ENCODE measurements at places on chromosomes 1 and 21.

- H3K4me3 ChIP-seq: no peak overlapping the region
- H3K4me1 ChIP-seq: no peaks in the 10 kb centered on the region
- no peak for ATAC-seq
Observed at GRCh38 chr21:31957631-31958030, 84.8 kb downstream of the HUNK start.

GRCh38 chr1:153025797-153026196 lies 5.2 kb upstream of the SPRR1B start:
- no peak overlapping the region for H3K27ac ChIP-seq
- H3K27me3 ChIP-seq: no peaks in the 10 kb centered on the region
- no peaks in the 10 kb centered on the region for H3K4me1 ChIP-seq
- ATAC-seq: no peak
- H3K4me3 ChIP-seq: no peak overlapping the region
- no peaks in the 10 kb centered on the region for H3K36me3 ChIP-seq

- no peaks in the 10 kb centered on the region for H3K36me3 ChIP-seq
- peaks cover 51% of the 10 kb centered on the region for H3K4me1 ChIP-seq
- H3K4me3 ChIP-seq: no peak overlapping the region
- ATAC-seq: no peak
- H3K27me3 ChIP-seq: peaks cover 51% of the 10 kb centered on the region
Observed at GRCh38 chr1:9197186-9198099, 37.1 kb upstream of the H6PD start.

- no peak overlapping the region for H3K4me3 ChIP-seq
- H3K27me3 ChIP-seq: no peaks in the 10 kb centered on the region
- H3K27ac ChIP-seq: no peak overlapping the region
- no peak for ATAC-seq
Observed at GRCh38 chr1:57131257-57131656, 165.4 kb upstream of the C8B start.

DNA sequence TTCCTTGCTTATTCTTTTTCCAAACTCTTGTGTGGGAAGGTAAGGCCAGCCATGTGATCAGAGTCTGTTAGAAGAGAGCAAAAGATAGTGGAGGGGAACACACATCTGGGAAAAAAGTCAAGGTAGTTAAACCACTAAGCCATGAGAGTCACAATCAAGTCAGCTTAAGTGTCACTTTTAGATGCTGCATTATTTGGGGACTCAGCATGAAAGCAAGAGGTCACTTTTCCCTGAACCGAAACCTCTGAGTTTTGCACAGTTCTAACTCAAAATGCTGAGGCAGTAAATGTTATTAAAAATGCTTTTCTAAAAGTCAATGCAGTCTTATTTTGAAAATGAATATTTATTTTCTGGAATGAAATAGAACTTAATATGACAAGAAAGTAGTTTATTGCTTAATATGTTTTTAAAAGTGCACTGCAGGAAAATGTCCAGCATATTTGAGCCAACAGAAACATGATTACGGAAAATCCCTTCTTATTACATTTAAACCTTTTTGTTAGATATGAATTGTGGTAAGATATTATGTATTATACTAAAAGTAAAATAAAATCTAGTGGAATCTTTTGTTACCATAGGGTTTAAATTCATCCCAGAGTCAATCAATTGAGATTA lies 69.3 kb downstream of the RBM11 start:
- no peak for ATAC-seq
- H3K36me3 ChIP-seq: no peaks in the 10 kb centered on the region
- no peaks in the 10 kb centered on the region for H3K27me3 ChIP-seq
- H3K4me1 ChIP-seq: no peaks in the 10 kb centered on the region
- no peak overlapping the region for H3K4me3 ChIP-seq

DNA sequence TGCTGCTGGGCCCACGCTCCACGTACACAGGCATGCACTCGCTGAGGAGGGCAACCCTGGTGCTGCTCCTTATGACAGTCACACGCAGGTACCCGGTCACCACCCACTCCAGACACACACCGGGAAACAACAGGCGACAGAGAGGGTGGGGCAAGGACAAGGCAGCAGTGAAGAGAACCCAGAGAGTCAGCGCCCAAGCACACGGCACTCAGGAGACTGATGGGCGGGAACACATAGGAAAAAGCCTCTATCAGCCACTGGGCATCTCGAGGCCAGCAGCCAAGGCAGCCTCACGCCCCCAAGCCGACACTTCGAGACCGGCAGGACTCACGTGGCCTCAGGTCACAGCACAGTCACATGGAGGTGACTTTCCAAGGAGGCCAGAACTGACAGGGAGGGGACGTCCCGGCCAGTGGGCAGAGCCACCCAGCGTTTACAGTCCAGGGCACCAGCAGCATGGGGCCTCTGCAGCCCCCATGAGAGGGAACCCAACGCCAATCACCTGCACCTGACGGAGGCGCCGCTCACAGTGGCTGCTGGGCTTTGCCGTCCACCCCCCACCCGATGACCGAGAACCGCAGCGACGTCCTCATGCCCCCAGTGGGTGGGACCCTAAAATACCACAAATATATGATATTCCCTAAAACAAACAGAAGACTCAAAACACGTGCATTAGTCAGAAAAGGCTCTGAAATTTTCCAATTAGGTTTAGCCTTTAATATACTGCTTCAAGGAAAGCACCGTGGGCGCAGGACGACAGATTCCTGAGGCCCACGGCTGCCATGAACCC lies 19.7 kb downstream of the PTTG1IP start:
- H3K27me3 ChIP-seq: no peaks in the 10 kb centered on the region
- no peak overlapping the region for H3K27ac ChIP-seq
- no peaks in the 10 kb centered on the region for H3K4me1 ChIP-seq
- no peak overlapping the region for H3K4me3 ChIP-seq
- no peaks in the 10 kb centered on the region for H3K36me3 ChIP-seq

- no peaks in the 10 kb centered on the region for H3K27me3 ChIP-seq
- peak overlapping the region; percentile 42 for H3K4me3 ChIP-seq
- no peaks in the 10 kb centered on the region for H3K36me3 ChIP-seq
- H3K4me1 ChIP-seq: peaks cover 74% of the 10 kb centered on the region
- peak; percentile 64 for ATAC-seq
Observed at GRCh38 chr1:201739492-201740085, 89.4 kb upstream of the IPO9 start.

GRCh38 chr1:150146849-150147542 lies 2.7 kb upstream of the PLEKHO1 start:
- H3K4me3 ChIP-seq: no peak overlapping the region
- H3K36me3 ChIP-seq: peaks cover 14% of the 10 kb centered on the region
- no peak for ATAC-seq
- H3K4me1 ChIP-seq: no peaks in the 10 kb centered on the region
- no peaks in the 10 kb centered on the region for H3K27me3 ChIP-seq
- H3K27ac ChIP-seq: peak overlapping the region; percentile 98

- no peaks in the 10 kb centered on the region for H3K27me3 ChIP-seq
- ATAC-seq: no peak
- no peak overlapping the region for H3K27ac ChIP-seq
- no peaks in the 10 kb centered on the region for H3K36me3 ChIP-seq
- no peaks in the 10 kb centered on the region for H3K4me1 ChIP-seq
Observed at GRCh38 chr1:8847990-8848389, 30.5 kb downstream of the ENO1 start.

DNA sequence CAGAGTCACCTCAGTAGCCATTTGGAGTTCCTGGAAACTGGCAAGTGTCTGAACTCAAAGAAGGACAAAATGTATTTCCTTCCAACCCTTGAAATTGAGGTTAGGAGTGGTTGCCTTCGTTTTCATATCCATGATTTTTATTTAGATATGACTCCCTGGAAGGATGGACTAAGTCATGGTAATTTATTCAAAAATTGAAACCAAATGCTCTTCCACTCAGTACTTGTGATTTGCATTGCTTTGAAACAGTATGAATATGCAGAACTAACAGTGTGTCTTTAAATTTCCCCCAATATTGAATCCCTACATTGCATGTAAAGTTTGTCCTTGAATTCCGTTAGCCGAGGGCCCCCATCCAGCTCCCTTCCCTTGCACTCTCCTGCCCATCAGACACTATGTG lies 112.1 kb upstream of the DNAH14 start:
- no peak overlapping the region for H3K27ac ChIP-seq
- no peaks in the 10 kb centered on the region for H3K27me3 ChIP-seq
- H3K4me3 ChIP-seq: no peak overlapping the region
- ATAC-seq: no peak

DNA sequence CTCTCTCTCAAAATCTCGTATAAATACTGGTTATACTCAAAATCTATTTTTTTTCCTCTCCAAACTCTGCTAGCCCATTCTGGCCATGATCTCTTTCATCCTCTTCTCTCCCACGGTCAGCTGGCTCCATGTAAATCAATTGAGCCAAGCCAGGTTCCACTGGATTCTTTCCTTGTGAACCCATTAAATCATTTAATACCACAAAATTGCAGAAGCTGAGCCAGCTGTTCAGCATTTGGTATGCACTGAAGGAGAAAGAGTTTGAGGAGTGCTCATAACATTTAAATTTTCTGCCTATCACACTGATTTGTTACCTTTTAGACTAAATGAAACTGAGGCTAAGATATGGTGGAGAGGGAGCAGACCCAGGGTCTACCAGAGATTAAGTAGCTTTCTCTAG lies 29.1 kb upstream of the TADA1 start:
- H3K36me3 ChIP-seq: no peaks in the 10 kb centered on the region
- no peak overlapping the region for H3K4me3 ChIP-seq
- no peaks in the 10 kb centered on the region for H3K27me3 ChIP-seq
- H3K27ac ChIP-seq: no peak overlapping the region
- H3K4me1 ChIP-seq: no peaks in the 10 kb centered on the region

GRCh38 chr1:234573711-234574299 lies 36.2 kb downstream of the IRF2BP2 start:
- no peaks in the 10 kb centered on the region for H3K36me3 ChIP-seq
- no peak overlapping the region for H3K27ac ChIP-seq
- H3K4me3 ChIP-seq: no peak overlapping the region
- peaks cover 3% of the 10 kb centered on the region for H3K4me1 ChIP-seq
- peak; percentile 88 for ATAC-seq
- H3K27me3 ChIP-seq: no peaks in the 10 kb centered on the region

DNA sequence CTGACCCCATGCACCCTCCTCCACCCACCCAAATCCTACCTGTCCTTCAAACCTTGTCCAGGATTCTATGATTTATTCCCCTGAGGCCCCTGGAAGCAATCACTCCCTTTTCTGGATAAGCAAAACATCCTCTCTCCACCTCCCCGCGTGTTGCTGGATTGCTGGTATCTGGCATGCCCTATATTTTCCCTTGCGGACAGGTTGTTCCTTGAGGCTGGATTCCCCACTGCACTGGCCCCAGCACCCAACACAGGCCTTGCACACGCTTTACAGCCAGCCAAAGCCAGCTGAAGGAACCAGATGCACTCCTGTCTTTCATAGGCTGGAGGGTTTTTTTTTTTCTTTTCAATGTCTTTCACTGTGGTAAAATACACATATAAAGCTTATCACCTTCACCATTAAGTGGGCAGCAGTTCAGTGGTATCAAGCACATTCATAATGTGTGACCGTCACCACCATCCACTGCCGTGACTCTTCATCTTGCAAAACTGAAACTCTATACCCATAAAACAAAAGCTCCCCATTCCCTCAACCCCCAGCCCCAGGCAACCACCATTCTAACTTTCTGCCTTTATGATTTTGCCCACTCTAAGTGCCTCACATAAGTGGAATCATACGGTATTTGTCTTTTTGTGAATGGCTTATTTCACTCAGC lies 50.9 kb downstream of the TOR1AIP2 start:
- H3K4me3 ChIP-seq: no peak overlapping the region
- ATAC-seq: no peak
- H3K27ac ChIP-seq: no peak overlapping the region
- peaks cover 7% of the 10 kb centered on the region for H3K27me3 ChIP-seq

DNA sequence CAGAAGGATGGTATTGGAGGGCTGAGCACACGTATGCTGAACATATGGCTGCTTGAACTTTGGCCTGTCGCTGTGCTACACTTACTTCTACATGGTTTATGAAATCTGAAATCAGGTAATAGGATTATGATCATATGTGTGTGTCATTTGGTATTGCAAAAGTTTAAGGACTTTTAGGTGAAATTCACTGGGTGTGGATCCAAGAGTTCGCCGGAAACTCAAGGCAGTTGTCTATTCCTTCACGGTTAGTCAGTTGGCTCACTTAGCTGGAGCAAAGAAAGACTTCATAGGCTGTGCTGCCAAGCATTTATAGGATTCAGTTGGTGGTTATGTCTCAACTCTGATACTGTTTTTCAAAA lies 927 bp downstream of the UAP1 start:
- H3K27ac ChIP-seq: peak overlapping the region; percentile 99
- no peaks in the 10 kb centered on the region for H3K27me3 ChIP-seq
- peak overlapping the region; percentile 95 for H3K4me3 ChIP-seq
- peaks cover 52% of the 10 kb centered on the region for H3K4me1 ChIP-seq
- no peak for ATAC-seq

GRCh38 chr1:114892194-114892918 lies 37.7 kb downstream of the SYCP1 start:
- no peak overlapping the region for H3K4me3 ChIP-seq
- no peaks in the 10 kb centered on the region for H3K36me3 ChIP-seq
- no peaks in the 10 kb centered on the region for H3K4me1 ChIP-seq
- no peak overlapping the region for H3K27ac ChIP-seq

DNA sequence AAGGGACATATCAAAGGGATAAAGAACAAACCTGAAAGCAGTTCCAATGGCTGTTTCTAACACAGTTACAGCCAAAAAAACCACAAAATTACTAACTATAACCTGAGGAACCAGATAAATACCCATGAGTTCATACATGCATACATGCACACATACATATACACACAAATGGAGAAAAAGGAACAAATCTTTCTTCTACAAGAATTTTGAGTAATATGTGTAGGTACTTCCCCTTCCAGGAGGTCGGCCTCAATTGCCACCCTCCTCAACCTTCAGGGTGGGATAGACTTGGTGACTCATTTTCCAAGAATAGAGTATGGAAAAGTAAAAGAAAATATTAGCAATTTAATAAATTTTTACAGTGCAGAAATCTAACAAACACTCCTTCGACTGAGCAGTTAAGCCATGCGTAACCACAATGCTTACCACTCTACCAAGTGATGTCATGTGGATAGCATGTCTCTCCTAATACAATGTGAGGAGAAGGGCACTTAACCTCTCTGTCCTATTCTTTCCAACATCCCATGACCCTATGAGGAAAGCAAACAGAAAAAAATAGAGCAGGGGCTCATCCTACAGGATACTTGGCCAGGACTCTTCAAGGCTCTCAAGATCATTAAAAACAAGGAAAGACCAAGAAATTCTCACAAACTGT lies 243.0 kb upstream of the RUNX1 start:
- H3K4me1 ChIP-seq: no peaks in the 10 kb centered on the region
- no peak for ATAC-seq
- no peaks in the 10 kb centered on the region for H3K27me3 ChIP-seq
- no peaks in the 10 kb centered on the region for H3K36me3 ChIP-seq

DNA sequence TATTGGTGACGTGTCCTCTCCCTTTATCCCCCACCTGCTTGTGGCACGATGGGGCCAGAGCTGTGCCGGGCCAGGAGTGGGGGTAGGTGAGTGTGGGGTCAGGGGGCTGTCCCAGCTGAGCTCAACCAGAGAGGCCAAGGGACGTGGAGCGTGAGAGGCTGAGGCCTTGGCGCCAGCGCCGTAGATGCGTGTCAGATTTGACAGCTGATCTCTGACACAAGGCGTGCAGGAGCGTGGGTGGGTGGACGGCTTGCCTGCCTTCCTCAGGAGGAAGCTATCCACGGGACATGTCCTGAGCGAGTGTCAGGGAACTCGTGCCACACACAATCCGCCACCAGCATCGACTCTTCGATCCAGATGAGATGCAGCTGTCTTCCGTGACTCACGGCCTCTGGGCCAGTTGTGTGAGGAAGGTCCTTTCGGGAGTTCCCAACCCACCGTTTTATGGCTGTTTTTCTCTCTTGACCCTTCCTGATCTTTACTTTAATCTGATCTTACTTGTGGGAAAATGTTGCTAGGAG lies 56.7 kb downstream of the SPSB1 start:
- H3K27me3 ChIP-seq: no peaks in the 10 kb centered on the region
- ATAC-seq: peak; percentile 23
- peak overlapping the region; percentile 50 for H3K27ac ChIP-seq
- no peak overlapping the region for H3K4me3 ChIP-seq
- H3K36me3 ChIP-seq: no peaks in the 10 kb centered on the region
